ENCODE measurements at places on chromosomes 16 and 17.

DNA sequence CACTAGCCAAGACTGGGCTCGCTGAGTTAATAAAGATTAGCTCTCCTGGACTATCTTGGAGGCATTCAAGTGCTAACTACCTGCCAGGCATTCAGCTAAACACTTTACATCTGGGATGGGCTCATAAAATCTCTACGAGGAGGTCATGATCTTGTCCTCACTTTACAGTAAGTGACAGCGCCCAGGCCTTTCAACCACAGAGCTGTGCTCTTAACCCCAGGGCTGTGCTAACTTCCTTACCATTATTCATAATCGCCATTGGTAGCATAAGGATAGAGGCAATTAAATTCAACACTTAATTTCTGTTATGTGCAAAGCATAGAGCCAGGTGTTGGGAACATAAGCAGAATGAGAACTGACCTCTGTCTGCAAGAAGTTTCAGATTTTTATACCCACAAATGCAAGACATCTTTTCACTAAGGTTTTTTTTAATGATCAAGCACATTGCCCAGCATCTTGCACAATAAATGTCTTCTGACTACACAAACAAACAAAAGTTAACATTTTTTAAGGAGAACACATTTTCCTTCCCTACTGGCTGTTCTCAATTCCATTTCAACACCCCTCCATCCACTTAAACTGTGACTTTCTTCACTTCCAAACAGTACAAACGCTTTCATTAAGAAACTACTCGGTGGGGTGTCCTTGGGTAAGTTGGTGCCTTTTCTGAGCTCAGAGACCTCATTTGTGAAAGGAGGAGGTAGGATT is 172.3 kb downstream of the C16orf78 start:
- DNase-seq = no peak

- DNase-seq = no peak
Measured at GRCh38 chr16:27281243-27281642, 12.7 kb upstream of the NSMCE1 start.

DNA sequence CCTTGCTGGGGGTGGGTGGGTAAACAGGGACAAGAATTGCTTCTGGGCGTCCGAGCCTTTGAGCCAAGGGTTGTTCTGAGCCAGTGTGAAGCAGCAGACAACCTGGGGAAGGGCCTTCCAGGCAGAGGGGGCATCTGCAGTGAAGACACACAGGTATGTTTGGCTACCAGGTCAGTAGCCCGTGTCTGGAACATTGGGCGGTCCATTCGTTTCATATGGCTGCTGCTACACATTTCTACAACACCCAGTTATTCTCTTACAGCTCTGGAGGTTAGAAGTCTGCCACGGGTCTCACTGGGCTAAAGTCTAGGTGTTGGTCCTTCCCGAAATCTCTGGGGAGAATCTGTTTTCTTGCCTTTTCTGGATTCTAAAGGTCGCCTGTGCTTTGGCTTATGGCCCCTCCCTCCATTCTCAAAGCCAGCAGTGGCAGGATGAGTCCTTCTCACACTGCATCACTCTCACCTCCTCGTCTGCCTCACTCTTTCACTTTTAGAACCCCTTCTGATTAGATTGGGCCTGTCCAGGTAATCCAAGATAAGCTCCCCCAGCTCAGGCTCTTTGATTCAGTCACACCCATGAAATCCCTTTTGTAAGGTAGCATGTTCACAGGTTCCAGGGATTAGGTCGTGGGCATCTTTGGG is 136.1 kb downstream of the CLEC16A start:
- DNase-seq = no peak

DNA sequence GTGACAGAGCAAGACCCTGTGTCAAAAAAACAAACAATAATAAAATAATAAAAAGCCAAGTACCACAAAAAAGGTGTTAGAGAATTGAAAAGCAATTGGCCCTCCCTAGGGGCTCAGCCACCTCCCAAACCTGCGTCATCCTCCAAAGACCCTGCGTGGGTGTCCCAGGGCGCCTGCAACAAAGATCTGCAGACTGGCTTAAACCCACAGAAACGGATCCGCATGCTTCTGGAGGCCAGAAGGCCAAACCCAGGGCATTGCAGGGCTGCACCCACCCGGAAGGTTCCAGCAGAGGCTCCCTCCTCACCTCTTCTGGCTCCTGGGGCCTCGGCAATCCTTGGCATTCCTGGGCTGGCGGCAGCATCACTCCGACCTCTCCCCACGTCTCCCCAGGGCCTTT is 1.5 kb downstream of the ENPP7 start:
- DNase-seq = no peak

DNA sequence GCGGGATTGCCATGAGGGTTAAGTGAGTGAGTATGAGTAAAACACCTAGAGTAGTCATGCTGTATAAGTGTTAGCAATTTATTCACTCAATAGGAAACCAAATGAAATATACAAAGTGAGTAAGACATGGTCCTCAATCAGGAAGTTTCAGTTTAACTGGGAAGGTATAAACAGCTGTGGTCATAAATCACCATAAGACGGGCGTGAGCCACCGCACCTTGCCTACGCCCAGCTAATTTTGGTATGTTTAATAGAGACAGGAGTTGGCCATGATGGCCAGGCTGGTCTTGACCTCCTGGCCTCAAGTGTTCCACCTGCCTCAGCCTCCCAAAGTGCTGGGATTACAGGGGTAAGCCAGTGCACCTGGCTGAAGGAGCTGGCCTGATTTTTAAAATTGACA is 27.0 kb downstream of the RNF135 start:
- DNase-seq = no peak

DNA sequence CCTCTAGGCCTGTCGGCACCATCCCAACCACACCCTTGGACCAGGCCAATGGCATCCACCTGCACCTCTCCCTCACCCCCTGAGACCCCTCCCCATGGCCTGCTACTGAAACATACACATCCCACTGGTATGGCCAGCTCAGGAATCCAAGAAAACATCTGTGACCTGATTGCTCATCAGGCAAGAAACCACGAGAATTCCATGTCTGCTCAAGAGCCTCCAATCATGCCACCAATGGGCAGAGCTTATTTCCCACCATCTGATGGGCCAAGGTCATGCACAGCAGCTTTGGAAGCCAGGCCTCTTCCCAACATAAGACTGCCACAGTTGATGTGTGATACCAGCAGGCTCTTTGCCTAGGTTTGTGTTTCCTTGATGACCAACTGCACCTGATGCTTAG is 190.1 kb downstream of the C16orf78 start:
- no peak for DNase-seq

- DNase-seq = no peak
Measured at GRCh38 chr16:48542020-48542473, 67.9 kb downstream of the N4BP1 start.

GRCh38 chr16:391885-392335 is 5.1 kb upstream of the NME4 start:
- peak; percentile 93 for DNase-seq

DNA sequence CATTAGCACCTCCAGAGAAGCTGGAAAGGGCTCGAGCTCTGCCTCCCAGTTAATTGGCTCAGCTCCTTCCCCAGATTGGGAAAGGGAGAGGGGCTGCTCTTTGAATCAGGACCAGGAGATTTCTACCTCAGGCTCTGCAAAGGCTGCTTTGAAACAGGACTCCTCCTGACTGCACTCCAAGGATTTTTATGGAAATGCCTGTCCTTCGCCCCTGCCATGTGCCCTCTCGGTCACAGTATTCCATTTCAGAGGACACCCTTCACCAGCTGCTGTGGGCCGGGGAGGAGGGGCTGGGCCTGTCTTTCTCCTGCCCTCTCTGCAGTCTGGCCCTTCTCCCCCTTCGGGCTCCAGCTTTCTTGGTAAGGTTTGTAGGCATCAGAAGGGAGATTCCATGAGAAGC is 13.6 kb downstream of the MRM1 start:
- no peak for DNase-seq

GRCh38 chr16:68078701-68079375 is 6.3 kb upstream of the NFATC3 start:
- peak; percentile 48 for DNase-seq

- DNase-seq = no peak
Measured at GRCh38 chr17:62078009-62078408, 12.9 kb upstream of the MED13 start.

DNA sequence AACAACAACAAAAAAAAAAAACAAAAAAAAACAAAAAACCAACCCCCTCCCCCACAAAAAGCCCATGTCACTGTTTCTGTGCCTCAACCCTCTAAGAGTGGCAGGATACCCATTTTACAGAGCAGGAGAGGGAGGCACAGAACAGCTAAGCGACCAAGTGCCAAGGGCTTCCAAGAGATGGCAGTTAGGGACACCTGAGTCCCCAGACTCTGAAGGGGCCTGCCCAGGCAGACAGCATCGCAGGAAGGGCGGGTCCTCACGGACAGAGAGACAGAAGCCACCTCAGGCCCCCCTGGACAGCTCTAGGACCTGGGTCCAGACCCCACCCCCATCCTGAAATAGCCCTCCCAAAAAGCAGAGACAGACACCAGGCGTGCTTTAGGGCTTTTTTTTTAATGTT is 21.6 kb upstream of the CPSF4L start:
- no peak for DNase-seq

GRCh38 chr16:19748389-19749168 is 30.5 kb downstream of the IQCK start:
- no peak for DNase-seq

DNA sequence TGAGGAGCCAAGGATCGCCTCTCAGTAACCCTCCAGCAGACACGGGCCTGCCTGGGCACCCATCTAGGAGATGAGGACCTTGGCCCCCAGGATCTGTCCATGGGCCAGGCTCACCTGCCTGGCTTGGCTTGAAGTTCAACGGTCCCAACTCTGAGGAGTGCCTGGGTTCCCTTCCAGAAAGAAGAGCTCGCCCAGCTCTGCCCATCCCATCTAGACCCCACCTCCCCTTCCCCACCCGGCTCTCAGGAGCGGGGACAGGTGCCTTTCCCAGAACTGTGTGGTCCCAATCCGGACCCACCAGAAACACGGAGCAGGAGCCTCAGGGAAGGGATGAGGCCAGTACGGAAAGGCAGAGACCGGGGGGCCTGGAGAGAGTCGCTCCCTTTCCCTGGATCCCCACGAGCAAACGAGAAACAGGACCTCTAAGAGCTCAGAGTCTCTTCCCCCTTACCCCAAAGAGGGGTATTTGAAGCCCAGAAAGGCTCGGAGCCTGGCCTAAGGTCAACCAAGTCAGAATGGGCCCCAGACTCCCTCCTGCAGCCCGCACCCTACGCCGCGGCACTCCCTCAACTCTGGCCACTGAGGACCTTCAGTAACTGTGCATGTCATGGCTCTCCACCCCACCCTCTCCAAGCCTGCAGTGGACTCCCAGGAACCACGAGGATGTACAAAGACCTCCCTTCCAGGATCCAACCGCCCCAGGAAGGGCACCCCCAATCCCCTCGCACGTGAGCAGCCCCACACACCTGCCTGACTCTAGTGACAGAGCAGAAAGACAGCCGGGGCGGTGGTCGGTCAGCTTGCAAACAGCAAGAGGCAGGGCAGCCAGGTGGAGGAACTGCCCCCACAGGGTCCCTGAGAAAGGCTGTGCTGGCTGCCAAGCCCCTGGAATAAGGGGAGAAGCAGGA is 5.4 kb downstream of the CLUH start:
- no peak for DNase-seq

DNA sequence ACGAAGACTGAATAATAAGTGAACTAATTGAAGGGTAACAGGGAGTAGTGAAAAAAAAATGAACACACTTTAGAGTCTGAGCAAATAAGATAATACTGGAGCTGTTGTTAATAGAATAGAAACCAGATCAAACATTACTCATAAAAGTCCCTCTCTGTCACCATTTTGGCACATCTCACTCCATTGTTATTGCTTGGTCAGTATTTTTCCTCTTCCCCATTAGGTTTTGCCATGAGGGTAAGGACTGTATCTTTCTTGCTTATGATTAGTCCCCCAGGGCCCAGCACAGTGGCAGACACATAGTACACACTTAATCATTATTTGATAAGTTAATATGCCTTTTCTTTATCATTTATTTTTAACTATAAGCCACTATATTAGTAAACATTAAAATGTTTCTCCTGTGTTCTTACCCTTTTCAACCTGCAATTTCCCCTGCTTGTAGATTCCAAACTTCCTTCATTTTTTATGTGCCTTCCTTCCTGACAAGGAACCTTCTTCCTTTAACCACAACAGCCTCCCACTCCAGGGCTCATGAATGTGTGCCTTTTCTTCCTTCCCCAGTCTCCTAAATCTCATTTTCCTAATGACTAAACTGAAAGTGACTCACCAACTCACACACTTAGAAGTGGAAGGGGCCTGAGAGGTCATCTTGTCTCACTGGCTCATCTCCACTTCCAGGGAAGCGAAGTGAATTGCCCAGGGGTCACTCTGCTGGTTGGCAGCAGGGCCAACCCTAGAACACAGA is 88.2 kb upstream of the HAS3 start:
- DNase-seq = no peak

DNA sequence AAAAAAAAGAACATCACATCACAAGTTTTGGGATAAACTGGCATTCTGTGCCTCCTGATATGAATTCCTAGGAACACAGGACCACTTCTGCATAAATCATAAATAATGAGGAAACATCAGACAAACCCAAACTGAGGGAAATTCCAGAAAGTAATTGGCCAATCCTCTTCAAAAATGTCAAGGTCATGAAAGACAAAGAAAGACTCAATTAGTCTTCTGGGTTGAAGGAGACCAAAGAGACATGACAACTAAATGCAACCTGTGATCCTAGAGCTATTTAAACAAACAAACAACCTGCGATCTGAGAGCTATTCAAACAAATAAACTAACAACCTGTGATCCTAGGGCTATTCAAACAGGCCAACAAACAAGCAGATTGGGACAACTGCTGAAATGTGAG is 144.3 kb downstream of the VPS53 start:
- DNase-seq = no peak
